ENCODE measurements at places on chromosomes 16 and 17. TPM values are rescaled to one million over a fixed set of nuclear protein-coding genes. Genes with fewer than 3 reads are reported as not detected.

GRCh38 chr17:62935523-62935922 is 30.5 kb upstream of the TANC2 start:
- DNase-seq = no peak

DNA sequence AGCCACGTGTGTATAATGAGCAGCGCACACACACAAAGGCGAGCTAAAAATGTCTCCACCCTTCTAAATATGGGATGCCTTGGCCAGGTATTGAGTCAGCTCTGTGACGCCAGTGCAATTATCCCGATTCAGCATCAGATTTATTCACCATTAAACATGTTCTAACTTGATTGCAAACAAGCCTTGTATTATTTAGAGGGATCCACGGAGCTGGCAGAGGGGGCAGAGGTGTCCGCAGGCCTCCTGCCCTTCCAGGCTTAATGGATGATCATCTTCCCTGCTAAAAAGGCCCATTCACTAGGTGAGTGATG is 591.7 kb downstream of the MAF start:
- no peak for DNase-seq

RNF157 gene
- 5.2 TPM for total RNA-seq

DNA sequence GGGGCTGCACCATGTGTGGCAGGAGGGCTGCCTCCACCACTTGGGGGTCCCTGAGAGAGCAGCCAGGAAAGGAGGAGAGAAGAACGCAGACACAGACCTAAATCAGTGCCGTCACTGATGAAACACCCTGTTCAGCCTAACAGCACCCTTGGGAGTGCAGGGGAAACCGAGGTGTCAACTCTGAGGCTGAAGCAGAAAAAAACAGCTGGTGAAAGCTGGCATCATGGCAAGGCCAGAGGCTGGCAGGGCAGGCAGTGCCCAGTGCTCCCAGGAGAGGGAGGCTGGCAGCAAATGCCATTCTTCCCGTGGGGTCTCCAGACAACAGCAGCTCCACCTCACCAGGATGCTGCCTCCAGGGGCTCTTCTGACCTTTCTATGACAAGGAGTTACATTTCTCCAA is 23.1 kb downstream of the SPHK1 start:
- no peak for DNase-seq

GRCh38 chr17:8835631-8836364 is 31.7 kb downstream of the PIK3R6 start:
- no peak for DNase-seq

GRCh38 chr16:69266334-69267063 is 44.7 kb upstream of the VPS4A start:
- no peak for DNase-seq

- peak; percentile 17 for DNase-seq
Observed at GRCh38 chr16:15482068-15482747, 47.8 kb downstream of the BMERB1 start.

GRCh38 chr17:41284546-41284945 is 9.0 kb downstream of the KRTAP9-7 start:
- no peak for DNase-seq

KCNAB3 gene
- total RNA-seq = 2.2 TPM

DNA sequence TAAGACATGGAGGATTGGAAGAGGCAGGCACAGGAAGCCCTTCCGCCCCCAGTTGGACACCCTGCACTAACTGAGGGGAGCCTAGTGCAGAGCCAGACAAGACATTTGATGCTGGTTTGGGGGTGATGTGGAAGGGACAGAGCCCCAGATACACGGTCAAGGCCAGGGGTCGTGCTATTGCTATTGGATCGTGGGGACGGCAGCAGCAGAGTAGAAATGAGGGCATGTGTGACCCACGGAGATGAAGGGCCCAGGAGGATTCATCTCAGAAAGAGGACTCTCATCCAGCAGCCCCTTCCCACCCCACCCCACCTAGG is 2.0 kb upstream of the VAMP2 start:
- no peak for DNase-seq

NT5M gene
- total RNA-seq = 0.99 TPM

TPSD1 gene
- 1.3 TPM for total RNA-seq

GRCh38 chr17:64055183-64056142 is 35.0 kb upstream of the ICAM2 start:
- DNase-seq = no peak

CDH8 gene
- 5.6 TPM for total RNA-seq

GRCh38 chr16:78681743-78682142 is 582.3 kb downstream of the WWOX start:
- DNase-seq = no peak

DNA sequence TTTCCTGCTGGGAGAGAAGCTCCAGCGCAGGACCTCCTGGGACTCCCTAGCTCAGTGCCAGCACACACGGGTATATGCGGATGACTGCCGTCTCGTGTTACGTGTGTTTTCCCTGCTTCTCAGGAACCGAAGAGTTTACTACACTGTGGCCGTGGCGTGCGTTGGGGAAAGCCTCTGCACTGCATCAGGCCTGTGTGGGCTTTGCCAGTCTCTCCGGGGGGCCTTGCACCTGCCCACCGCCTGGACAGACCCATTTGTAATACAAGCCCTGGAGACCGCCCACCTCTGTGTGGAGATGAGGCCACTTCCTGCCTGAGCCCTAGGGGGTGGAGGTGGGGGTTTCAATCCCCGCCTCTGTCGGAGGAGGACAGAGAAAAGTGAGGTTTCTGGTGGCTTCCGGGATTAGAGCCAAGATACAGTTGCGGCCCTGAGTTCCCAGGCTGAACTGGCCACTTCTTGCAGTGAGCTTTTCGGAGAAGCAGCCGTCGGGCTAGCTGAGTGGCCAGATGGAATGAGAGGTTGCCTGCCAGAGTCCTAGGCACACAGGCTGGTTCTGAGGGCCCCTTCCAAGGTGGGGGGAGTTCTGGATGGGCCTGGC is 43.4 kb upstream of the GSE1 start:
- no peak for DNase-seq

GRCh38 chr17:65047941-65048340 is 8.6 kb downstream of the GNA13 start:
- no peak for DNase-seq

DNA sequence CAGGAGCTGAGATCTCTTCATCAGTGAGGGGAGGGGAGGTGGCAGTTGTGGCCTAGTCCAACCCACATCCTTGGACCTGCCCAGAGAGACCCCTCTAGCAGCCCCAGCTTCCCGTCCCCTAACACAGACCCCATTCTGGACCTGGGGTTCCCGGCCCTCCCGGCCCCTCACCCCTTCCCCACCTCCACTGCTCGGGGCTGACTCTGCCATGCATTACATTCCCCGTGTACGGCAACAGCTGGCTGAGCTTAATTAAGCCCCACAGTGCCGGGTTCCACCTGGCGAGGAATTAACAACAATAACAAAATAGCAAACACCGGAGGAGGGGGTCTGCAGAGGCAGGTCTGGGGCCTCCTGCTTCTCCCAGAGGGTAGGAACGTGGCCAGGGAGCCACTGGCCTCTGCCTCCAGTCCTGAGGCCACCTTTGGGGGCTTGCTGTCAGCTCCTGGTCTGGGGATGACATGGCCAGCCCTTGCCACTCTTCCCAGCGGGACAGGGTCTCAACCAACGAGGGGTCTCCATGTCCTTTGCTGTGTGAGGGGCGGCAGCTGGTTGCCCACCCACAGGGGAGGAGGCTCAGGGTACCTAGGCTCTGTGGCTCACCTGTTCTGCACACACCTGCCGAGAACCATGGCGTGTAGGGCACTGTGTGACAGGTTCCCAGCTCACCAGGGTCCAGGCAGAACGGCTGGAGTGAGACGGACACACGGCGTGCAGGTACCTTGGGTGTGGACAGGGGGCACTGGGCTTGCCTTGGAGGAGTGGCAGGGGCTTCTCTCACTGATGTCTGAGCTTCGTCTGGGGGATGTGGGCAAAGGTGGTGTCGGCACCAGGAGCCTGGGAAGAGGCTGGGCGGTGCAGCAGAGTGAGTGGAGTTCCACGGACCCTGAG is 46.9 kb upstream of the CBFA2T3 start:
- no peak for DNase-seq

ASPHD1 gene
- total RNA-seq = 0.39 TPM

CRLF3 gene
- 15.7 TPM for total RNA-seq

DNA sequence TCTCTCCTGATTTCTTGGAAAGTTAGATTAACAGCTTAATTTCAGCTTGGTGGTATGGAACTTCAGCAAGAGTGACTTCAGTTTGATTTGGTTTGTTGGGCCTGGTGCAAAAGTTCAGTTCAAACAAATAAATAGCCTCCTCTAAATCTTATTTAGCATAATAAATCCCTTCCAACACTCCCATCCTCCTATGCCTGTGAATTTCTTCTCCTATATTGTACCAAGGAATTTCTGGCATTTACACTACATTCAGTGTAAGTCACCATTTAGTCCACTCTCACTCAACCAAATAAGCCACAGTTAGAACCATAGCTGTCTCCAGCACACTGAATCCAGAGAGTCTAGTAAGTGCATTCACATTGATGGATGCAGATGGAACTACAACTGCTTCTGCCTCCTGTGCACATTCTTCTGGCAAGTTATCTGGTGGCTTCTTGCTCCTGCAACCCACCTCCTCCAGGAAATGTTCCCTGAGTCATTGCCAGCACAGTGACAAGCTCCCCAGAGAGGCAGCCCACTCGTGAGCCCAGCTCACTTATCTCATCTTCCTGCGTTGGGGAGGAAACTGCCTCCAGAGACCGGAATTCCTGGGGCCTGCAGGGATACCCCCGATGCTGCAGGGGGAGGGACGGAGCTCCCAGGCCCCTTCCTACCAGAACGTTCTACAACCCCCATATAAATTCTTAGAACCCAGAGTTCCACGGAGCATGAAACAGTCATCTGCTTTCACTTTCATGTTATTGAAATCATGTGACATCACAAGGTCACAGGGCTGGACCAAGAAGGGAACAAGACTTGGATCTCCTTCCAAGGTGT is 318.3 kb downstream of the PHKB start:
- no peak for DNase-seq

DNA sequence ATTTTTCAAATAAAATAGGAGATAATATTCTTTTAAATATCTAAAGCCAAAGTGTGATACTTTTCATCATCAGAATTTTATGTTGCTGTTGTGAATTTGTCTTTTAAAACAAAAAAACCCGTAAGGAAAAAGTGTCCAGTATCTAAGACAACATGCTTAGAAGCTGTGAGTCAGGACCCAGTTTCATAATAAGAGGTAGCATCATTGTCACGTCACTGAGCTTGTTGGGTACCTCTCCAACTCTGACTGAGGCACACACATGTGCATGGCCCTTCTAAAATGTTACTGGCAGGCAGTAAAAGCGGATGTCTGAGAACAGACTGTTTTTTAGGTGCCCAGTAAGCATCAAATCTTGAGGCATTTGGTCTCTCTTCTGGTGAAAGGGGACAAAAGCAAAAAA is 2.5 kb downstream of the CIAPIN1 start:
- DNase-seq = no peak

- no peak for DNase-seq
Observed at GRCh38 chr17:14152721-14153120, 83.4 kb downstream of the COX10 start.

IL17C gene
- total RNA-seq = 0.39 TPM

- peak; percentile 48 for DNase-seq
Observed at GRCh38 chr16:57167953-57168352, 17.9 kb downstream of the PSME3IP1 start.

Measured in skin of body (tissue), 3 donors.